ENCODE measurements at places on chromosomes 6 and 20. TPM values are rescaled to one million over a fixed set of nuclear protein-coding genes. Genes with fewer than 3 reads are reported as not detected.

The HCK gene
- total RNA-seq, result not detected

The MCCD1 gene
- total RNA-seq, result 0.15 TPM

The GINS1 gene
- total RNA-seq, result 59.9 TPM

The TRAPPC3L gene
- not detected for total RNA-seq

The SS18L1 gene
- total RNA-seq, result 15.3 TPM

GRCh38 chr6:133130863-133131262 lies 110.3 kb upstream of the EYA4 start:
- no peaks in the 10 kb centered on the region for H3K4me1 ChIP-seq
- no peak overlapping the region for H3K4me3 ChIP-seq
- H3K36me3 ChIP-seq, result no peaks in the 10 kb centered on the region
- H3K27me3 ChIP-seq, result no peaks in the 10 kb centered on the region

GRCh38 chr6:67606906-67607828 lies 1027.9 kb upstream of the ADGRB3 start:
- no peak for DNase-seq
- no peak overlapping the region for H3K27ac ChIP-seq
- no peaks in the 10 kb centered on the region for H3K36me3 ChIP-seq
- H3K4me1 ChIP-seq, result no peaks in the 10 kb centered on the region
- H3K27me3 ChIP-seq, result no peaks in the 10 kb centered on the region

GRCh38 chr6:98839781-98840361 lies 5.5 kb downstream of the POU3F2 start:
- H3K4me3 ChIP-seq, result no peak overlapping the region
- no peaks in the 10 kb centered on the region for H3K36me3 ChIP-seq
- no peak overlapping the region for H3K27ac ChIP-seq

DNA sequence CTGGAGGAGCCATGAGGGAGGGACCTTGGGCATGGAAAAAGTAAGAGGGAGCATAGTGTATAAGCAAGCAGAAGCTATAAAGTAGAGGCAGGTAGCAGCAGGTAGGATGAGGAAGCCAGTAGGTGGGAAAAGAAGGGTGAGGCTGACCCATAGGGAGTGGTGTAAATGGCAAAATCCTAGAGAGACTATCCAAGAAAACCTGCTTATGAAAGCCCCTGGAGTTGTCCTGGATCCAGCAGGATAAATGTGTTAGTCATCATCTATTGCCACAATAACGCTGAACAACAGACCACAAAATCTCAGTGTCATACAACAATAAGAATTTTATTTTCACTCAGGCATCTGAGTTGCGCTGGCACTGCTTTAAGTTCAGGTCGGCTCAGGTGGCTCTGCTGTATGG lies 30.2 kb downstream of the CHD6 start:
- H3K36me3 ChIP-seq, result peaks cover 3% of the 10 kb centered on the region
- H3K27ac ChIP-seq, result no peak overlapping the region
- no peaks in the 10 kb centered on the region for H3K4me1 ChIP-seq
- no peaks in the 10 kb centered on the region for H3K27me3 ChIP-seq

GRCh38 chr20:1841554-1842140 lies 53.6 kb upstream of the SIRPA start:
- H3K4me3 ChIP-seq, result no peak overlapping the region
- no peaks in the 10 kb centered on the region for H3K36me3 ChIP-seq
- H3K27ac ChIP-seq, result no peak overlapping the region

DNA sequence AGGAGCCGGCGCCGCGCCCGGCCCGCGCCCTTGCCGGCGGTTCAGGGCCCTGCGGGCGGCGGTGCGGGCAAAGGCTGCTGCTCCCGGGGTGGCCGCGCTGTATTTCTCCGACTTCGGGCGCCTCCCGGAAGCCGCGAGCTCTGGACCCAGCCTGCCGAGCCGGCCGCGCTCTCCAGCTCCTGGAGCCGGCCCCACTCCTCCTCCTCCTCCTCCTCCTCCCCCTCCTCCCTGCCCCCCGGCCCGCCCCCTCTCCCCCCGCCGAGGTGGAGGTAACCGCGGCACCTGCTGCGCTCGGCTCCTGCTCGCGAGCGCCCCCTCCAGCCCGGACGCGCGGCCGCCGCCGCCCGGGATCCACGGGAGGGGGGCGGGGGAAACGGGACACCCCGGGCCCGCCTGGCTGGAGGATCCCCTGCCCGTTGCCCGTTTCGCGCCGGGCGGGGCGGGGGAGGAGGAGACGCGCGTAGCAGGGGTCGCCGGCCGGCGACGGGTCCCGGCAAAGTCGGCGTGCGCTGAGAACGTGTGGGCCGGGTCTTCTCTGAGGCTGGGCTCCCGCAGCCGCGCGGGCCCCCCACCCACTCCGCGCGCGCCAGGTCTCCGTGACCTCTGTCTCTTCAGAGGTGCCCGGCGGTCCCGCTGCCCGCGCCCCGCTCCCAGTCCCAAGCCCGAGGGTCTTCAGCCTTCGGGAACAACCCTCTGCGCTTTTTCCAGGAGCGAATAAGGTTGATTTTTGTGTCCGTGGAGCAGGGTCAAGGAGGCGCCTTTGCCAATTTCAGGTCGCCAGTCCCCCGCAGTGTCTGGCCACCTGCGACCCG lies at the start of gene SLC22A23:
SLC22A23 (minus strand) TSS at position 153 of the 812 bp plus-strand sequence. CDS start 491 bp downstream, outside the sequence.
- no peaks in the 10 kb centered on the region for H3K27me3 ChIP-seq
- H3K4me1 ChIP-seq, result peaks cover 47% of the 10 kb centered on the region
- H3K36me3 ChIP-seq, result 0 out of 2 replicates have a peak, but pooled peaks cover 1% of the 10 kb centered on the region
- H3K27ac ChIP-seq, result peak within 1 kb of the TSS; percentile 52
- peak within 1 kb of the TSS; percentile 85 for H3K4me3 ChIP-seq
- DNase-seq, result peak; percentile 56

GRCh38 chr6:168415993-168416530 lies 24.9 kb upstream of the SMOC2 start:
- no peak overlapping the region for H3K4me3 ChIP-seq
- peaks cover 96% of the 10 kb centered on the region for H3K27me3 ChIP-seq
- H3K27ac ChIP-seq, result no peak overlapping the region
- no peak for DNase-seq
- H3K4me1 ChIP-seq, result no peaks in the 10 kb centered on the region

DNA sequence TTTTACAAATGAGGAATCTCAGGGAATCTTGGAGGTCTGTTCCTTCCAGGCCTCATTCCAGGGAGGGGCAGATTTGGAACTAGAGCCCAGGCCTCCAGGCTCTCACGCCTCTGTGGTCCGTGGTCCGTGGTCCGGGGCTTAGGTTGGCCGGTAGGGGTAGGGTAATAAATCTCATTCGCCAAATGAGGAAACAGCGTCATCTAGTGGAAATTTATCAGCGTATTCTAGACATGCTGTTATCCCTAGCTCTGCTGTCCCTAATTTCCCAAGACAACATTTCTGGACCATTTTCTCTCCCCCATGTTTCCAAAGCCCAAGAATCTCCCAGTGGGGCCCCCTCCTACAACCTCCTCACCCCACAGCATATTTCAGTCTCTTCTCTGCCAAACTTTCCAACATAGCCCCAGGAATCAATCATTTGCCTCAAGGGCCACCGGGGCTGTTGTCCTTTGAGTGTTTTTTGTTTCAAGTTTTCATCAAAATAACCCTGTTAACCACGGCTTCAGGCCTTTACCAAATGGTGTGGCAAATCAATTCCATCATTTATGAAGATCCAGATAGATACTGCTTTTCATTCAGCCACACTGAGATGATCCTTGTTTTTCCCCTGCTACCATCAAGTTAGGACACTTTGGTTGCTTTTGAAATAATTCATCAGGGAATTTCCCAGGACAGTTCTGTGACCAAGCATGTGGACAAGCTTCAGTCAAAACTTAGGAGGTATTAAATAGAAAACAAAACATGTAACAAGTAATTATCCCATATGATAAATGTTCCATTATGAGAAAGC lies 126.8 kb downstream of the ALDH8A1 start:
- DNase-seq, result peak; percentile 82
- H3K4me1 ChIP-seq, result no peaks in the 10 kb centered on the region
- H3K4me3 ChIP-seq, result no peak overlapping the region
- peaks cover 10% of the 10 kb centered on the region for H3K27me3 ChIP-seq
- H3K36me3 ChIP-seq, result no peaks in the 10 kb centered on the region
- H3K27ac ChIP-seq, result no peak overlapping the region

- H3K4me3 ChIP-seq, result no peak overlapping the region
- no peaks in the 10 kb centered on the region for H3K27me3 ChIP-seq
- H3K27ac ChIP-seq, result no peak overlapping the region
- no peaks in the 10 kb centered on the region for H3K4me1 ChIP-seq
Measured at GRCh38 chr6:137395316-137395715, 98.9 kb downstream of the OLIG3 start.
